ENCODE measurements at places on chromosomes 2 and 18.

GRCh38 chr2:10215393-10215935 is 87.2 kb upstream of the HPCAL1 start:
- no peak for DNase-seq

DNA sequence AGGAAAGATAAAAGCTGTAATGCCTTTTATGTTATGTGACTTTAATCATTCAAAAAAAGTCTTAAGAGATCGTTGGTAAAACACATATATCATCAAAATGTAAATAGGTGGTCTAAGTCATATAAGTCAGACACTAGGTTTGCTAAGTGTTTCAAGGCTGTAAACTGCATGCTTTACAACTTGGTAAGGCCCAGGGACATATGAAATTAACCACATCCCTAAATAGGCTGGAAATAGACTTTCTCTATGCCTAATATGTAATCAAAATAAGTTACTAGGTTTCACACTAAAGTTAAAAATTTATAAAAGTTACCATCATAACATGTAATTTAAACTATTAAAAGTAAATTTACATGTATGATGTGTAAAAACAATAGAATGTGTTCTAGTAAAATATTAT is 946.3 kb upstream of the LRATD1 start:
- DNase-seq, result no peak

- DNase-seq, result no peak
Observed at GRCh38 chr18:44968336-44968735, 287.6 kb downstream of the SETBP1 start.

- no peak for DNase-seq
Observed at GRCh38 chr2:96113951-96114350, 2.4 kb downstream of the ADRA2B start.

DNA sequence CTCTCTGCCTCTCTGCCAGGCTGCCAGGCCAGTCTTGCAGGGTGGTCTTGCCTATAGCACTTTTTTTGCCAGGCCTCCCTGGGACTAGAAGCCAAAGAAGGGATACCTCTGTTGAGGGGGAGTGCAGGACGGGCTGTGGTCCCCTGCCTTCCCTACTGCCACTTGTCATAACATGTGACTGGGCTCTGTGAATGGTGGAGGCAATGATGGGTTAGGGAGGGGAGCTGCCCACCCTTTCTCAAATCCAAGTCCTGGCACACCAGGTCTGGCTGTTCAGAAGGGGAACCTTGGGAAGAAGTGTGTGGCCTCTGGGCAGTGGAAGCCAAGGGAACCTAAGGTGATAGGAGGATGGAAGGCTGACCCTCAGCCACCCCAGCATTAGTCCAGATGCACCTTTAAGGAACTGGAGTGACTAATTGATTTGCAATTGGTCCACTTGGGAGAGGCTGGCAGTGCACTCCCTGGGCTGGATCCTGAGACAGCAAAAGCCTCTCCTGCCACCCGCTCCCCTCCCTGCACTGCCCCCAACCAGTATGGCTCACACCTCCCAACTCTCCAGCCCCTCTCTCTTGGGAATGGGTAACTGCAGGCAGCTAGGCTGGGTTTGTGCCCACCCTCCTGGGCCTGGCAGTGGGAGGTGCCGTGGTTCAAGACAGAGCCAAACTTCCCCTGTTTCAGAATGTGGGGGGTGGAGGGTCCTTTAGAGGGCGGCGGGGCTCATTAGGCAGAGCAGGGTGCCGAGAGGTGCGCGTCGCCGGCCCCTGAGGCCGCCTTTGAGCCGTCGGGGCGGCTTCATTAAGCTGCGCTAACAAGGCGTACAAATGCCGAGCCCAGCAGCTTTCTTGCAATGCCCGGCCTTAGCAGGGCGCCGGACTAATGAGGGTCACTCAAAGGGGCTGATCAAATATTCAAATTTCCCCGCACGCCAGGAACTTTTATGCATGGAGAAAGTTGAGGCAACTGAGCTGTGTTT is 4.5 kb upstream of the SIX3 start:
- DNase-seq, result no peak

- peak; percentile 88 for DNase-seq
Observed at GRCh38 chr2:231677632-231678104, 30.7 kb upstream of the PTMA start.

DNA sequence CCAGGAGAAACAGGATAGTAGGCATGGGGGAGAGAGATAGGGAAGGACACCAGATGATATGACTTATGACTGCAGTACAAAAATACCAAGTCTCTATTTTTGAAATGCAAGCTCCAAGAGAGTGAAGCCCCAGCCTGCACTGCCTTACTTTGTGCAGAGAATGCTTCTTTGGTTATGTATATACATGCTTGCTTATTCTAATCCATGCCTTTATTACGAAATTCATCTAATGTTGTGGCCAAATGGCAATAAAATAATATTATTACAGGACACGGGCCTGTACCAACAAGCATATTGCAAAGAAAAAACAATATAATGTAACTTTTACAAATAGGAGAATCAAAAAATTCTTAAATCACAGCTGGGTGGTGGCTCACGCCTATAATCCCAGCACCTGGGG is 110.8 kb downstream of the BCL11A start:
- DNase-seq, result no peak

DNA sequence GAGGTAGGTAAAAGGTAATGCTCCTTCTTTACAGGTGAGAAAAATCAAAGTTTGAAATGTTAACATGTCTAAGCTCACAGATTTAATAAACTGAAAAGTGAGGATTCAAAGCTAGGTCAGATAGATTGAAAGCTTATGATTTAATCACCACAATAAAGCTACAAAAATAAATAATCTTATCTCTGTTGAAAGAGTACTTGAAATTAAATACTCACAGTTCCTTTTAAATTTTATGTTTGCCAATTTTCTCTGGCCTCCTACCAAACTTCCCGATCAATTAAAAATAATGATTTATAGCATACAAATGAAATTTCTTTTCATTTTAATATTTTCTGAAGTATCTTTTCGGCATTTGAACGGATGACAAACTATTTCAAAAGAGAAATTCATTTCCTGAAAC is 77.3 kb downstream of the GAREM1 start:
- no peak for DNase-seq

GRCh38 chr18:48328473-48329210 is 80.5 kb downstream of the ZBTB7C start:
- peak; percentile 59 for DNase-seq

DNA sequence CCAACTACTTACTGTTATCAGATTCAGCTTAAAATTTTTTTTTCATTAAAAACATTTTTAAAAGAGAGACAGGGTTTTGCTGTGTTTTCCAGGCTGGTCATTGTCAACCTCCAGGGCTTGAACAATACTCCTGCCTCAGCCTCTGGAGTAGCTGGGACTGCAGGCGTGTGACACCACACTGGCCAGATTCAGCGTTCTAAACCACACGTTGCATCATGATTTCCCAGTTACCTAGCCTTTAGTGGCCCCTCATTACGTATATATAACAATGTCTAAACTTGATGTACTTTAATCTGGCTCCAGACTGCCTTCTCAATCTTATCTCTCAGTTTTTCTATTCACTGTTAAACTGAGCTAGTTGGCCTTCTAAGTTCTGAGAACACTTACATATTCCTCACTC is 89.6 kb downstream of the COMMD1 start:
- DNase-seq, result no peak

GRCh38 chr18:44817831-44818473 is 137.3 kb downstream of the SETBP1 start:
- no peak for DNase-seq

DNA sequence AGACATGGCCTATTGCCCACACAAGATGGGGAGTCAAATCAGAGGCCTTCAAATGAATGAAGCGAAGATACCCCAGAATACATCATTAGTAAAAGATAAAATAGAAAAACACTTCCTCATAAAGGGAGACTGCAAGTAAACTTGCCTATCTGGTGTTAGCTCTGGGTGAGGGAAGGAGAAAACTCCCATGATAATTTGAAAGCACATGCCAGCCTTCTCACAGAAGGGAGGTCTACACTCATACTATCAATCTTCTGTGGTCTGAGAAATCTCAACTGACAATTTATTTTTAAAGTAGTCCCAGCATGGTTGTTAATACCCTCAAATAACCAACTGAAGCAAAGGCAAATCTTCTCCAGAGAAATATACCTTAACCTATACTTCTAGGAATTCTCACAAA is 75.4 kb downstream of the EXOC6B start:
- no peak for DNase-seq

- DNase-seq, result peak; percentile 85
Observed at GRCh38 chr2:172995323-172996244, 80.1 kb upstream of the MAP3K20 start.

DNA sequence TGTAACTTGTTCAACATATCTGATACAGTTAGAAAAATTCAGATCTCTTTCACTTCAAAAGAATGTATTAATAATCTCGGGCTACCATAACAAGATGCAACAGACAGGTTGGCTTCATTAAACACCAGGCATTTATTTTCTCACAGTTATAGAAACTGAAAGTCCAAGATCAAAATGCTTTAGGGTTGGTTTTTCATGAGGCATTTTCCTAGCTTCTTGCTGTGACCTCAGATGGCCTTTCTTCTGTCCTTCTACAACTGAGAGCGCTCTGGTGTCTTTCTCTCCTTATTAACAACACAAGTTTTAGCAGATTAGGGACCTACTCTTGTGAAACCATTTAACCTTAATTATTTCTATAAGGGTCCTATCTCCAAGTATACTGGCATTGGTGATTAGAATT is 452.5 kb downstream of the ZNF804A start:
- no peak for DNase-seq

- peak; percentile 45 for DNase-seq
Observed at GRCh38 chr2:107932488-107932887, 53.8 kb upstream of the SLC5A7 start.

GRCh38 chr18:72910045-72910444 is 42.3 kb upstream of the NETO1 start:
- peak; percentile 2 for DNase-seq

- peak; percentile 86 for DNase-seq
Observed at GRCh38 chr2:54559593-54560145, 103.5 kb downstream of the SPTBN1 start.

- DNase-seq, result no peak
Observed at GRCh38 chr2:85669549-85669948, 1.6 kb upstream of the SFTPB start.

GRCh38 chr18:79684283-79684631 is 4.7 kb downstream of the CTDP1 start:
- DNase-seq, result no peak

- no peak for DNase-seq
Observed at GRCh38 chr2:127084611-127085316, 22.2 kb downstream of the BIN1 start.

GRCh38 chr2:55395724-55396605 is 23.7 kb downstream of the CCDC88A start:
- no peak for DNase-seq

- DNase-seq, result peak; percentile 12
Observed at GRCh38 chr18:62634979-62635630, 80.2 kb upstream of the PHLPP1 start.

- DNase-seq, result no peak
Observed at GRCh38 chr2:191670787-191671186, 7.1 kb upstream of the NABP1 start.

GRCh38 chr18:57014772-57015413 is 132.0 kb upstream of the BOD1L2 start:
- DNase-seq, result no peak

- no peak for DNase-seq
Observed at GRCh38 chr2:17541531-17541950, 1.0 kb downstream of the VSNL1 start.

GRCh38 chr2:174902506-174903263 is 102.5 kb downstream of the CHN1 start:
- DNase-seq, result peak; percentile 72

DNA sequence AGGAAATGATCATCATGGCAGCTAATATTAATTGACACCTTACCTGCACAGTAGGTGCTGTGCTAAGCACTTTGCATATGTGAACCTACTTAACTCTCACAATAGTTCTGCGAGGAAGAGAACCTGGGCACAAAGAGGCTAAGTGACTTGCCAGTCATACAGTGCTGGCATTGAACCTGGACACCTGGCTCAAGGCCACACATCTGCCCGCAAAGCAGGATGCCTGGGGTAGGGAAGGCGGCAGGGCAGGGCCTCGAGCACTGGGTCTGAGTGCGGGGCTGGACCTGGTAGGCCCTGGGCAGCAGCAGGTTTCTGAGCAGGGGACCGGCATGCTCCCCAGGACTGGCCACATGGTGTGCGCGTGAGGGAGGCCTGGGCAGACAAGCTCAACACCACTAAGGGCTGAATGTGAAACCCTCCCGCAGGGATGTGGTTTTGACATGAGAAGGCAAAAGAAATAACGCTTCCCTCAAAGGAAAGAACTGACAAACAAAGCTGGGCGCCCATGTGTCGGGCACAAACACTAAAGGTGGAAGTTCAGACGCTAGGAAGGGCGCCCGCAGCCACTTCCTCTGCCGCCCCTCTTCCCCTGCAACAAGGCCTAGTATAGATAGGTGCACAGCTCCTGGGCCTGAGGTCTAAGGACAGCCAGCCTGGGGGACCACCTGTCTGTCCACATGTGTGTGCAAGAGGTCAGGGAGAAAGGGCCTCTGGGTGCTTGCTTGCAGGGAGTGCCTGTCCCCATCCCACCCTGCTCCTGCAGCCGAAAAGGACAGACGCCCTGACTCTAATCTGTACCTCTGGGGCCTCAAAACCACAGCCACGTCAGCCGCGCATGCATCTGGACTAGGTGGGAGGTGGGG is 92.5 kb downstream of the ZFP36L2 start:
- DNase-seq, result no peak

- no peak for DNase-seq
Observed at GRCh38 chr2:128635361-128635900, 316.8 kb upstream of the HS6ST1 start.

- DNase-seq, result no peak
Observed at GRCh38 chr18:58256316-58257080, 212.5 kb downstream of the NEDD4L start.

GRCh38 chr2:200380091-200380561 is 73.6 kb downstream of the SPATS2L start:
- DNase-seq, result no peak

GRCh38 chr18:78620326-78620725 is 359.3 kb upstream of the SALL3 start:
- DNase-seq, result no peak

DNA sequence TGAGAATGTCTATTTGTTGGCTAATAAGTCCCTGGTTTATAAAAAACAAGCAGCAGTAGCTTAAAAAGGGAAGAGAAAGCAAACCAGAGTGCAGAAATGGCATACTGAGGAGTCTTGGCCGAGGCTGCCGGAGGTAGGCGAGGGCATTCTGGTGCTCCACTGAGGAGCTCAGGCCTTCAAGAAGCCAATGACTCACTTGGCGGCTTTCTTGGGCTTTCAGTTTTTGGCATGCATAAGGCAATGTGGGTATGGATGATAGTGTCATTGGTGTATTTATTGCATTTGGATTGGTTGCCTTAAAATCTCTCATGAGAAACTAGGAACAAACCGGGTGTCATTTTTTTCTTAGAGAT is 119.6 kb upstream of the ARL5A start:
- peak; percentile 2 for DNase-seq

- DNase-seq, result peak; percentile 91
Observed at GRCh38 chr2:22281033-22281432, 1103.9 kb upstream of the KLHL29 start.

GRCh38 chr2:85181844-85182456 is 48.8 kb downstream of the TCF7L1 start:
- no peak for DNase-seq

All from choroid plexus epithelial cell (primary cell).